Endodermal cell (in vitro differentiated cells): ENCODE measurements at places on chromosomes 2 and 18. TPM values are rescaled to one million over a fixed set of nuclear protein-coding genes. Genes with fewer than 3 reads are reported as not detected.
A peak's percentile ranks its signal among the peaks of the same experiment; 100 is the strongest.

CMPK2 gene
- 1.1 to 3.8 TPM (median 2.4 TPM) in 3 replicates for total RNA-seq

DNA sequence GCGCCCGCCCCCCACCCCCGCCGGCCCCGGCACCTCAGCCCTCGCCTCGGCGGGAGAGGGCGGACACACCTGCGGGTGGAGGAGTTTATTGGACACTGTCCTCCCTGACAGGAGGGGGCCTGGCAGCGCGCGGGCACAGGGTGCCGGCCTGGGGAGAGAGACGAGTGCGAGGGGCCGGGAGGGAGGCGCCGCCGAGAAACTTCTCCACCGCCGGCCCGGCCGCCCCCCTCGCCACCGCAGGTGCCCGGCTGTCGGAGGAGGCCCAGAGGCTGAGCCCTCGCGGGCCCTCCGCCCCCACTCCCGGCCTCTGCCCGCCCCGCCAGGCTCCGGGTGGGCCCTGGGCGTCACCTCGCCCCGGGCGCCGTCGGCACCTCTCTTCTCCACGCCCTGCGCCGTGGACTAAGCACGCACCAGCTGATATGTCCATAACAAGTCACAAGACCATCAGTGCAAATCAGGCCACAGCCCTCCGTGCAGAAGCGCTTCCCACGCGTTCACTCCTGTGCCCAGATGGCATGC lies 311.3 kb downstream of the CELF4 start:
- no peak overlapping the region for H3K27ac ChIP-seq
- peaks cover 3% of the 10 kb centered on the region for H3K4me1 ChIP-seq
- DNase-seq, result no peak
- H3K36me3 ChIP-seq, result no peaks in the 10 kb centered on the region

G6PC2 gene
- not detected in 2 replicates for total RNA-seq

DNA sequence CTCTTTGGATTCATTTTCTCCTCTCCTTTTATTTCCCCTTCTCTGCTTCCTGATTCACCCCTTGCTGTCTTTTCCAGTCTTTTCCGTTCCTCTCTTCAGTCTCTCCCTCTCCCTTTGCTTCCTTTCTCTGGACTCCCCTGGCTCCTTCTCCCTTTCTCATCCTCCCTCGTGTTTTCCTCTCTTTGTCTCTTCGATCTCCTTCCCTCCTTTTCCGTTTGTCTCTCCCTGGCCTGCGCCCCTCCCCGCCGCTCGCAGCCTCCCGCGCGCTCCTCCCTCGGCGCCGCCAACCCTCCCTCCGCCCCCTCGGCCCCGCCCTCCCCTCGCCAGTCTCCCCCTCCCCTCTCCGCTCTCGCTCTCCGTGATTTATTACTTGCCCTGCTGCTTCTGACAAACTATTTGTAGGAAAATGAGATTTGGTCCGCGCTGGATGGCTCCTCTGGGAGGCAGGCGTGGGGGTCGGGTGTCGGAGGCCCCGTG lies 46.0 kb upstream of the PAX8 start:
- H3K4me3 ChIP-seq, result peak overlapping the region; percentile 73
- H3K4me1 ChIP-seq, result no peaks in the 10 kb centered on the region
- H3K27ac ChIP-seq, result peak overlapping the region; percentile 60
- H3K27me3 ChIP-seq, result peaks cover 44% of the 10 kb centered on the region
- H3K36me3 ChIP-seq, result no peaks in the 10 kb centered on the region

TSPYL6 gene
- not detected in 2 replicates for total RNA-seq

DNA sequence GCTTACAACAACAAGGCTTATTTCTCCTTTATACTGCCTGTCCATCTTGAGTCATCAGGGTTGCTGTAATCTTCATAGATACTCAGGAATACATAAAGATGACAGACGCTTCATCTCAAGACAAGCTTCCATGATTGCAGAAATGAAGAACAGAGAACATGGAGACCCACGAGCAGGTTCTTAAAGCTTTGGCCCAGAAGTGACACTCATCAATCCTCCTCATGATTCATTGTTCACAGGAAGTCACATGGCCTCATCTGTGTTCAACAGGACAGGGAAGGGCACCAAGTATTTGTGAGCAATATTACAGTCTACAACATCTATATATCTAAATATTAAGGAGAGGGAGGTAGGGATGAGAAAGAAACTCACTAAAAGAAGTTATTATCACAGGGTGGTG lies 36.5 kb upstream of the PGAP1 start:
- no peak overlapping the region for H3K27ac ChIP-seq
- no peak overlapping the region for H3K4me3 ChIP-seq
- DNase-seq, result no peak
- H3K4me1 ChIP-seq, result peaks cover 7% of the 10 kb centered on the region

ZNF385B gene
- 5.0 and 5.3 TPM in 2 replicates for total RNA-seq

GRCh38 chr2:142878031-142878678 lies 691 bp downstream of the KYNU start:
- no peaks in the 10 kb centered on the region for H3K36me3 ChIP-seq
- no peak overlapping the region for H3K4me3 ChIP-seq
- no peaks in the 10 kb centered on the region for H3K27me3 ChIP-seq
- H3K27ac ChIP-seq, result no peak overlapping the region

DNA sequence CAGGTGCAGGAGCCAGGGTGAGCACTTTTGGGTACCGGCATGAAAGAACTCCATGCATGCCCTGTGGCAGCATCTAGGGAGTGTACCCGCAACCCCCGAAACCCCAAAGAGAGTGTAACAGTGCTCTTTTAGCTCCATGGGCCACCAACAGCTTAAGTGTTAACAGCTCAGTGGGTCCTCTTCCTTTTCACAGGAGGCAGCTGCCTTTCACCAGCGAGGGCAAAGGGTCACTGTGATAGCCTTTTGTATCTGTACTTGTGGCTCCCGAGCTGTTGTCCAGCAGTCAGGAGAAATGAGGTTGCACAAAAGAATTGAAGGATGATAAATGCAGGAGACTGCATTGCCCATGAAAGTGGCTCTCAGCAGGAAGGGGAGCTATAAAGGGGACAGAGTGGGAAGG lies 1166.3 kb upstream of the ACVR2A start:
- no peaks in the 10 kb centered on the region for H3K27me3 ChIP-seq
- H3K4me3 ChIP-seq, result no peak overlapping the region
- peak; percentile 61 for DNase-seq
- H3K27ac ChIP-seq, result no peak overlapping the region
- H3K4me1 ChIP-seq, result no peaks in the 10 kb centered on the region
- no peaks in the 10 kb centered on the region for H3K36me3 ChIP-seq

DNA sequence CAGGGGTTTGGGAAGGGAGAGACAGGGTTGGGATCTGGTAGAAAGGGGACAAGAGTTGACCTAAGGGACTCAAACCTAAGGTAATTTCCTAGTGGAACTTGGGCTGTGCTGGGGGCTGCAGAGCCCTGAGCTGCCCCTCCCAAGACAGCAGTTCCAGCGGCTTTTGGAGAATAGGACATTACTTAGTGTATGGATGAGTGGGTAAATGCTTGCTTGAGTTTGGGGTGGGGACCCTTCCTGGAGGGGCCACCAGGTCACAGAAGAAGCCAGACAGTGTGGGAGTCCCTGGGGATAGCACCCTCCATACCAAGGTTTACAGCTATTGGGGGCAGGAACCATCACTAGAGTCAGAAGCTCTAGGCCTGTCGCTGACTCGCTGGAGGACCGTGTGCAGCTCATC lies 111.5 kb downstream of the CAPN13 start:
- peaks cover 5% of the 10 kb centered on the region for H3K27me3 ChIP-seq
- H3K36me3 ChIP-seq, result no peaks in the 10 kb centered on the region
- no peaks in the 10 kb centered on the region for H3K4me1 ChIP-seq
- DNase-seq, result no peak
- H3K27ac ChIP-seq, result no peak overlapping the region
- no peak overlapping the region for H3K4me3 ChIP-seq

DRC1 gene
- 0.33 to 0.75 TPM (median 0.65 TPM) in 3 replicates for total RNA-seq

GRCh38 chr18:5388896-5389295 lies 93.4 kb upstream of the ZBTB14 start:
- no peak for DNase-seq
- no peak overlapping the region for H3K27ac ChIP-seq
- no peaks in the 10 kb centered on the region for H3K27me3 ChIP-seq
- H3K4me1 ChIP-seq, result no peaks in the 10 kb centered on the region

DNA sequence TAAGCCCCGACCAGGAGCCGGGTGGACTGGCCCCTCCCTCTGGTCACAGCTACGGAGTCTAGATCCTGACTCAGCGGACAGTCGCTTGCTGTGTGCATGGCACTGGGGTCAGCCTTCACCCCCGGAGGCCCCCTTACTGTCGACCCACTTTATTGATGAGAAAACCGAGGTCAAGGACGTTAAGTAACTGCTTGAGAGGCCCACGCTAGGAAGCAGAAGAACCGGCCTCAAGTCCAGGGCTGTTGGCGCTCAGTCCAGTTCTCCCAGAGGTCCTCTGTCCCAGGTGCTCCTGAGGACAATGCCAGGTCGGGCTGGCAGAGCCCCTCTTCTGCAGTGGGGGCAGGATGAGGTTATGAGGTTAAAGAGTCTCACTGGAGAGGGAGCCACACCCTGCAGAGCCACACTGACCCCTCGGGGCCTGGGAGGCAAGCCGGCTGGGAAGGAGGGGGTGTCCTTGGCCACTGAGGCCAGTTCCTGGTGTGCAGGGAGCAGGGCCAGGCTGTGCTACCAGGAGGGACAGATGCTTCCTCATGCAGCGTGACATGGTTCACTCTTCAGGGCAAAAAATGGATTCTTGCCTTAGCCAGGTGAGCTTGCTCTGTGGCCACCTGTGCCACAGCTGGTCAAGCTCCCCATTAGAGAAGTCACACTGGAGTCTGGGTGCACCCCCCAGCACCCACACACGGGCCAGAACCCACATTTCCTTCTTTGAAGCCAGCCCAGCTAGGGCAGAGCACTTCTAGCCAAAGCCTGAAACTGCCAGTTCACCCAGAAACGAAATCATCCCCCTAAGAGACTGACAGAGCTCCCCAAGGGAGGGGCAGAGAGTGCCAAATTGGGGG lies 47.3 kb upstream of the HPCAL1 start:
- no peaks in the 10 kb centered on the region for H3K27me3 ChIP-seq
- DNase-seq, result peak; percentile 36
- H3K36me3 ChIP-seq, result no peaks in the 10 kb centered on the region
- H3K27ac ChIP-seq, result peak overlapping the region; percentile 24
- no peak overlapping the region for H3K4me3 ChIP-seq

DNA sequence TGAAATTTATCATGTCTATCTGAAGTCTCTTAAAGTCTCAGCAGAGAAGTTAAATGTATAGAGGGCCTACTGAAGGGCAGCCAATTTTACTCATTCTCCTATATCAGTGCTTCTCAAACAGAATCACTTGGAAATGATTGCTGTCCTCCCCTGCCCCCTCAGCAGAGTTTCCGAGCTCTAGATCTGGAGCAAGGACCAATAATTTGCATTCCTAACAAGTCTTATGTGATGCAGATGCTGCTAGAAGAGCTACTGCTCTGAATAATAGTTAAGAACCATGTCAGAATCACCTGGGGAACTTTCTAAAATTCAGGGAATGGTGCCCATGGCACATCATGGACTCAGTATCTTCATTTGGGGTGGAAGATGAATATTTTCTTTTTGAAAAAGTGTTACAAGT lies 105.6 kb upstream of the EPHA4 start:
- no peaks in the 10 kb centered on the region for H3K36me3 ChIP-seq
- H3K4me1 ChIP-seq, result no peaks in the 10 kb centered on the region
- H3K27me3 ChIP-seq, result no peaks in the 10 kb centered on the region
- H3K4me3 ChIP-seq, result no peak overlapping the region

DYNAP gene
- total RNA-seq, result not detected in 3 replicates

GRCh38 chr2:235497096-235497495 lies 3.3 kb downstream of the AGAP1 start:
- H3K36me3 ChIP-seq, result no peaks in the 10 kb centered on the region
- peak; percentile 37 for DNase-seq
- H3K27ac ChIP-seq, result no peak overlapping the region
- H3K4me3 ChIP-seq, result no peak overlapping the region
- peaks cover 10% of the 10 kb centered on the region for H3K4me1 ChIP-seq
- no peaks in the 10 kb centered on the region for H3K27me3 ChIP-seq

CLEC4F gene
- total RNA-seq, result not detected in 3 replicates

DNA sequence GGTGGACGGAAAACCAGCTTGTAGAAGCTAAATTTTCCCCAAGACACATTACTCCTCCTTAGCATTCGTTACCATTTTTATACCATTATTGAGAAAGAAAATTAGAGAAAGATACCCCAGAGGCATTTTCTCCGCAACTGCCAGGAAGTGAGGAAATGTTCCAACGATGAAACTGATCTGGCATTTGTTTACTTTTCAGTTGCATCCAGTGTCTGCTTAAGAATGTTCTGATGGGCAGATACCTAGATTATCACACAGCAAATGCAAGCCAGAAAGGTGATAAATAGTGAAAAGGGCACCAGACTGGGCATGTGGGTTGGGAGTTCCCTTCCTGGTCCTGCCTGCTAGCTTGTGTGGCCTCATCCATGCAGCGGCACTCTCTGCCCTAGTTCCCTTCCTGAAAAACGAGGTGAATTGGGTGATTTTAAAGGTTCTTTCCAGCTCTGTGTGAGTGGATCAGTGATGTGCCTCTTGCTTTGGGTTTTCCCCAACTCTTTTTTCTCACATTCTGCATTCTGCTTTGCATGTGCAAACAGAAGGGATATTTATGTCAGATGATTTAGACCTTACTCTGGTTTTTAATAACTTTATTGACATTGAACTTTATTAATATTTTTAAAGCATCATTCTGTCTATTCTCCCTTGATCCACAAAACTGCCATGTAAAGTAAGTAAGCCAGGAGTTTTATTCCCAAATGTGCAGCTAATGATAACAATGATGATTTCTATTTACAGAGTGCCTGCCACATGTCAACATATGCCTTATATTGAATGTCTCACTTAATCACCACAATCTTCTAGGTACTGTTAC lies 139.6 kb downstream of the INSIG2 start:
- peaks cover 13% of the 10 kb centered on the region for H3K4me1 ChIP-seq
- no peak overlapping the region for H3K27ac ChIP-seq

GPR17 gene
- total RNA-seq, result 0.14 TPM in 1 of 2 replicates, not detected in the other

- H3K4me3 ChIP-seq, result peak overlapping the region; percentile 89
- no peaks in the 10 kb centered on the region for H3K36me3 ChIP-seq
- peaks cover 5% of the 10 kb centered on the region for H3K4me1 ChIP-seq
- DNase-seq, result no peak
These were observed 1.4 kb upstream of the SERTAD2 start for GRCh38 chr2:64655018-64655664.

WNT6 gene
- not detected in 3 replicates for total RNA-seq

DNA sequence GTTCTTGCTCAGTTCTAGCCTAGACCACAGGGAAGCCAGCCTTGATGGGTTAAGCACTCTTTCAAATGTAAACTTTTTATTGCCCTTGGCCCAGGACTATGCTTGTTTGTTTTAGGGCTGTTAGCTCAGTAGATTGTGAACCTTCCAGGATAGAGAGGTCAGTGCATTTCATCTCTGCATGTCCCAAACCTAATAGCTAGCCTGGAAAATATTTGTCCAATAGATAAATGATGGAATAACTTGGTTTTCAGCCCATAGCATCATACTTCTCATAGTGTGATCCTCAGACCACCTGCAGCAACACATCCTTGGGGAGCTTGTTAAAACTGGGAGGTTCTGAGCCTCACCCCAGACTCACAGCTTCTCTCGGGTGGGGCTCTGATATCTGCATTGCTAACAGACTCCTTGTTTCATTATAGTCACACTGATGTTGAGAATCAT lies 59.8 kb downstream of the TRIB2 start:
- H3K36me3 ChIP-seq, result no peaks in the 10 kb centered on the region
- no peaks in the 10 kb centered on the region for H3K4me1 ChIP-seq
- DNase-seq, result no peak

- peak; percentile 39 for DNase-seq
- no peaks in the 10 kb centered on the region for H3K27me3 ChIP-seq
- no peak overlapping the region for H3K27ac ChIP-seq
These were observed 37.6 kb downstream of the LMAN2L start for GRCh38 chr2:96702098-96702785.

GRCh38 chr2:217038001-217038400 lies 178.1 kb upstream of the TNP1 start:
- H3K27me3 ChIP-seq, result no peaks in the 10 kb centered on the region
- H3K4me3 ChIP-seq, result no peak overlapping the region
- peak; percentile 7 for DNase-seq
- H3K36me3 ChIP-seq, result no peaks in the 10 kb centered on the region
- H3K27ac ChIP-seq, result no peak overlapping the region

GRCh38 chr2:221447310-221447709 lies 124.8 kb downstream of the EPHA4 start:
- no peak overlapping the region for H3K27ac ChIP-seq
- peaks cover 9% of the 10 kb centered on the region for H3K4me1 ChIP-seq
- no peak overlapping the region for H3K4me3 ChIP-seq
- H3K27me3 ChIP-seq, result no peaks in the 10 kb centered on the region
- DNase-seq, result peak; percentile 73
